ENCODE measurements at places on chromosomes 2 and 18.

DNA sequence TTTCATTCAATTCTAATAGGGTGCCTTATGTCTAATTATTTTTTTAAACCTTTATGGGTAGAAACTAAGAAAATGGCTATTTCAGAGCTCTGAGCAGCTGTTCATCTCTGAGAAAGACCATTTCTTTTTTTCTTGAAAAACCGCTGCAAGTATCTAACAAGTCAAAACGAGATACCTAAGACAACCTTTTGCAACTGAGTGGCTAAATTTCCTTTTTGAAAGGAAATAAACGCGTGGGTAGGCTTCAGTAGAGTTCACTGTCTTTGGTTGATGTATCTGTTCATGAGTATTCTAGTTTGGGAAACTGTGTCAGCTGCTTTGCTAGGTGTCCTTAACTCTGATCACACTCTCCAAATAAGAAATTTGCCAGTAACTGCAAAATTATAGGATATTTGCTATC is 104.3 kb upstream of the LINC00305 start:
- DNase-seq = no peak

DNA sequence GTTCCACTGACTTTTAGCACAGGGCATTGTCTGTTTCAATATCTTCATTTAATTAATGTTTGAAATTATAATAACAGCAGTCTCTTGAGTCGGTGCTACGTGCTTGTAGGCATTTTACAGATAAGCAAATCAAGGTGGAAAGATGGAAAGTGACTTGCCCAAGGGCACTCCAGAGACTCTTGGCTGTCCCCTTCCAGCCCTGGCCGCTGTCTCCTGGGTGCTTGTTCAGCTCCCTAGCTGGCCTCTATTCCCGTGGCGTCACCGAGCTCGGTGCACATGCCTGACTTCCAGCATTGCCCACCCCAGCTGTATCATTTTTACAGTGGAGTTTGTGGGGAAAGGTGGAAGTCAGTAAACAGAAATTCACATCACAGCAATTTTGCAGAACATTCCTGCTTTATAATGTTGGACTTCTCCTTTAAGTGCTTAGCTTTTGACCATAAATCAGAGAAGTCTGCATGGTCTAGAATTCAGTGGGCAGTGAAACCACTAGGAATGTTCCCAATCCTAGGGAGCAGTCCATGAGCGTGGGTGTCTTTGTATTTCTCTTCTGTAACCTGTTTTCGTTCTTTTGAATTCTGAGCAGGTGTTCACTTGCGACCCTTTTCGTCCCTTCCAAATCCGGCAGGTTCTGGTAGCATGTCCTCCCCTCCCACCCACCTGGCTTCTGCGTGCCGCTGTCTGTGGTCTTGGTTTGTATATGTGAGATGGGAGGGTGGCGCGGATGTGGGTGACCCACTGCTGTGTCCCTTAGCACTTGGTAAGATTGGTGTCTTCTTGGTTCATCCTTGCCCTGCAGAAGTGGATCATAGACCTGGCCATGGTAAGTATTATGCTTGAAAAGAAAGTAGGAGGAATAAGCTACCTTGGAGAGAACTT is 8.4 kb downstream of the SLC66A3 start:
- no peak for DNase-seq

DNA sequence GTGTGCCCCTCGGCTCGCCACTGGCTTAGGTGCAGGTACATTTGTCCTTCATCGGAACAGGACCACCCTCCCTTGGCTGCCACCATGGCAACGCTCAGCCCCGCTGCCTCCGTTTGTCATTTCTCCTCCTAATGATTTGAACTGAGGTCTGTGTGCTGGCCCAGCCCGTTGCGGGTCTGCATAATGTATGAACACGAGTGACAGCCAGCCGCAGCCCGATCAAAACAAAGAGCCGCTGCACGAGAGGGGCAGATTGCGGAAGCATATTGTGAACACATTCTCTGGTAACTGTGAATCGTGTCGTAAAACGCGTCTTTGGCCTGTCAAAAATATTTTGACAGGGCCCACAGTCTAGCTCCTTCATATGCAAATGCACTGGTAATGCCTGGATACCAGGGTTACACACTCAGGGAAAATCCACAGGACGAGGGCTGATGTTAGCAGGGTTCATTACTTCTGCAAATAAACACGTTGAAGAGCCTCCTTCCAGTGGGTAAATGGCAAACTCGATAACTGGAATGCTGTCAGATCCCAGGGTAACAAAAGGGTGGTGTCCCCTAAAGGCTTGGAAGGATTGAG is 137.0 kb downstream of the AGAP1 start:
- no peak for DNase-seq

- no peak for DNase-seq
Observed at GRCh38 chr2:12714391-12715221, 2.1 kb upstream of the TRIB2 start.

DNA sequence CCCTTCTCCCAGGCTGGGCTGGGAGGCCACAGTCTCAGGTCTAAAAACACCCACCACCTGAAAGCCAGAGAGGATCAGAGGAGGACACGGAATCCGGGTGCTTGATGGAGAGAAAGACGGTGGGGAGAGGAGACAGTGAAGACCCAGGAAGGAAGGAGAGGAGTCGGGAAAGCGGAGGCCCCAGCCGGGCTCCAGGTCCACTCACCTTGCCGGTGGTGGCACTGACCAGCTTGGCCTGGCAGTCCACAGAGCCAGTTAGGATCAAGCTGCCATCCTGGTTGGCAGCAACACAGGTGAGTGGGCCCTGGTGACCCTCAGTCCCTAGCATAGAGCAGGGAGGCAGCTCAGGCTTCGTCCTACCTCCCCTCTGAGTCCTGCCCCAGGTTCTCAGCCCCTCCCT is 4.3 kb downstream of the AAMP start:
- DNase-seq = no peak

DNA sequence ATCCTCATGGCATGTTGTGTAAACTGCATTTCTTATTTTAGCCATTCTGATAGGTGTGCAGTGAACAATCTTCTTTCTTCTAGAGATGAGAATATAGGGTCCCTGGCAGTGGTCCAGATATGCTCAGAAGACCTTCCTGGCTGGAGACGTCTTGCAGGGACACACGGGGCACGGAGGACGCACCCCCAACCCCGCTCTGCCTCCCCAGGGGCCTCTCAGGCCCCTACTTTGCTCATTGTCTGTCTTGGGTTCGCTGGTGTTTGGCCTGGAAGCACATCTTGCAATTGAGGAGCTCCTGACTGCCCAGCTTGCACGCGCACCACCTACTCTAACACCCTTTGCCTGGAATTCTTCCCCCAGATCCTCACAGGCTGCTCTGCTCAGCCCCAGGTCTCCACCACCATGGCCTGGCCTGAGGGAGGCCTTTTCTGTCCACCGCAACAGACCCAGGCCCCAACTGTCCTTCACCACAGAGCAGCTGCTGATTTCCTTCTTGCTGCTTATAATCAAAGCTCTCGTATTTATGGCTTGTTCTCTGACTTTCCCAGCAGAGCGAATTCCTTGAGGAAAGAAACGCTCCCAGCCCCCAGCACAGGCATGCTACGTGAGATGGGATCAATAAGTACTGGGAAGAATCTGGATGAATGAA is 295.9 kb upstream of the HDAC4 start:
- DNase-seq = no peak

DNA sequence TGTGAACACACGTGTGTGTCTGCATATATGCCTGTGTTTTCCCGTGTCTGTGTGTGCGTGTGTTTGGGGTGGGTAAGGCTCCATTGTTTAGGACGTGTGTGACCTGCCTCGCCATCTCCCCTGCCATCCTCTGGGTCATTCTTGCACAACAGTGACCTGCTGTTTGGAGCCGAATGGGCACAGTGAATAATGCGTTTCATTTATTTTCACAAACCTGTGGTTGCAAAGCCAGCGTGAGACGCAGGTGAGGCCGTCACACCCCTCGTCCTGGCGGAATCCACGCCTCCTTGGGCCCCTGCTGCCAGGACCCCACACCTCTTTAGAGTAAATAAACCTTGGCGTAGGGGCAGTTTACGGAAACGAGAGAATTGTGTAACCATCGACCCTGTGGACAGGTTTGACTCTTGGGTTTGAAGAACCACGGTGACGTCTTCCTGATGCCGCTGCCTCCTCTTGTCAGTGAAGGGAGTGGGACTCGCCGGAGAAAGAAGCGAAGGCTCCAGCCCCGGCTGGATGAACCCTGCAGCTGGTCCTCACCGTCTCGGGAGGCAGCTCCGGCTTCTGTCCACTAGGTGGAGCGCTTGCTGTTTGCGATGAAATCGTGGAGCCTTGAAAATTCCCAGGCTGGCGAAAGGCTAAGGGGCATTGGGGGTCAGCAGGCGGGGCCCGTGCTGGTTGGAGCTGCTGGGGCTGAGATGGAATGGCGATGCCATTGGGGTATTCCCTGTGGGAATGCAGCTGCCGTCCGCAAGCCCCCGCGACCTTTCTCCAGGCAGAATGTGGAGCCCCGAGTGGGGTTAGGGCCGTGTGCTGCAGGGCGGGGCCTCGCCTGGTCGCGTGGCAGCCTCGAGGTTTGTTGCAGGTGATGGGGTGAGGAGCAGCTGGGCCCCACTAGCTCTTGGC is 81.1 kb downstream of the RTP5 start:
- peak; percentile 8 for DNase-seq

- DNase-seq = no peak
Observed at GRCh38 chr18:74513149-74513882, 17.2 kb downstream of the CNDP2 start.
